GM12878 (cell line): ENCODE measurements at places on chromosomes 12 and 14. TPM values are rescaled to one million over a fixed set of nuclear protein-coding genes. Genes with fewer than 3 reads are reported as not detected.

GRCh38 chr14:59020382-59020781 is 168.1 kb upstream of the DAAM1 start:
- no peaks in the 10 kb centered on the region for H3K4me1 ChIP-seq
- H3K4me3 ChIP-seq, result no peak overlapping the region

GRCh38 chr14:61103541-61104339 is 122.7 kb downstream of the SLC38A6 start:
- DNase-seq, result no peak
- no peaks in the 10 kb centered on the region for H3K27me3 ChIP-seq
- H3K36me3 ChIP-seq, result no peaks in the 10 kb centered on the region
- H3K27ac ChIP-seq, result peak overlapping the region; percentile 50
- H3K4me1 ChIP-seq, result peaks cover 31% of the 10 kb centered on the region

- no peak for DNase-seq
- H3K36me3 ChIP-seq, result no peaks in the 10 kb centered on the region
- no peaks in the 10 kb centered on the region for H3K27me3 ChIP-seq
- no peak overlapping the region for H3K27ac ChIP-seq
Measured at GRCh38 chr12:24228371-24228770, 278.9 kb upstream of the SOX5 start.

- no peak overlapping the region for H3K27ac ChIP-seq
- no peak for DNase-seq
- no peaks in the 10 kb centered on the region for H3K4me1 ChIP-seq
- no peak overlapping the region for H3K4me3 ChIP-seq
- no peaks in the 10 kb centered on the region for H3K27me3 ChIP-seq
Measured at GRCh38 chr12:331287-331686, 57.8 kb downstream of the KDM5A start.

The C1R gene
- 1.7 and 1.8 TPM in 2 replicates for total RNA-seq

The TMEM132C gene
- total RNA-seq, result not detected in 2 replicates

DNA sequence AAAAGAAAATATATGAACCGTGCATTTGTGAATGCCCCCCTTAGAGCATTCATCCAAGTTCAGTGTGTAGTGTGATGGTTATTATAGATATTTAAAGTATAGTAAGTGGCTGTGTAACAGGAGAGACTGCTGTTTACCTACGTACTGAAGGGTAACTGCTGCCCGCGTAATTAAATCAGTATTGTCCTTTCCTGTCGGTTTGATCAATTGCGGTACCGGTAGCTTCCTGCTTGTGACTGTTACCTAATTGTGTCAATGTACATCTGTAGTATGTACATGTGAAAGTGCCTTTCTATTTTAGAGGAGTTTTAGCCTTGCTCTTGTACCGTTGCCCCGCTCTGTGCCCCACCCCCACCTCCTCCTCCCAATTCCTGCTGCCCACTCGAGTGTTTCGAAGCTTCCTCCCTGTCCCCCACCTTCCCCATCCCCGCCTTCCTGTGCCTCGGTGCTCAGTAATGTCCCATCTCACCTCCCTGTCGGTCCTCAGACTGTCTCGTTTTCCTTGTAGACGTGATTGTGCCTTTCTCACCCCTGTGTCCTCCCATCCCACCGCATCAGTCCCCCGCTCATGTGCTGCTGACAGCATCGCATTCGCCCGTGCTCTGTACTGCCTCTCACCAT is 75.0 kb downstream of the KICS2 start:
- H3K36me3 ChIP-seq, result no peaks in the 10 kb centered on the region
- no peak overlapping the region for H3K4me3 ChIP-seq
- no peak overlapping the region for H3K27ac ChIP-seq
- DNase-seq, result no peak
- no peaks in the 10 kb centered on the region for H3K27me3 ChIP-seq
- H3K4me1 ChIP-seq, result no peaks in the 10 kb centered on the region

- DNase-seq, result no peak
- no peak overlapping the region for H3K27ac ChIP-seq
- H3K36me3 ChIP-seq, result no peaks in the 10 kb centered on the region
- H3K27me3 ChIP-seq, result peaks cover 33% of the 10 kb centered on the region
- H3K4me1 ChIP-seq, result peaks cover 5% of the 10 kb centered on the region; the same call in 1 of the 2 replicates
Measured at GRCh38 chr12:53700567-53700966, 24.7 kb upstream of the ATP5MC2 start.

The TBX3 gene
- 0.11 and 0.28 TPM in 2 replicates for total RNA-seq

The ANO2 gene
- total RNA-seq, result not detected in 2 replicates

The RASSF3 gene
- total RNA-seq, result 59.4 and 62.4 TPM in 2 replicates

The PLBD1 gene
- 0.28 and 0.35 TPM in 2 replicates for total RNA-seq

DNA sequence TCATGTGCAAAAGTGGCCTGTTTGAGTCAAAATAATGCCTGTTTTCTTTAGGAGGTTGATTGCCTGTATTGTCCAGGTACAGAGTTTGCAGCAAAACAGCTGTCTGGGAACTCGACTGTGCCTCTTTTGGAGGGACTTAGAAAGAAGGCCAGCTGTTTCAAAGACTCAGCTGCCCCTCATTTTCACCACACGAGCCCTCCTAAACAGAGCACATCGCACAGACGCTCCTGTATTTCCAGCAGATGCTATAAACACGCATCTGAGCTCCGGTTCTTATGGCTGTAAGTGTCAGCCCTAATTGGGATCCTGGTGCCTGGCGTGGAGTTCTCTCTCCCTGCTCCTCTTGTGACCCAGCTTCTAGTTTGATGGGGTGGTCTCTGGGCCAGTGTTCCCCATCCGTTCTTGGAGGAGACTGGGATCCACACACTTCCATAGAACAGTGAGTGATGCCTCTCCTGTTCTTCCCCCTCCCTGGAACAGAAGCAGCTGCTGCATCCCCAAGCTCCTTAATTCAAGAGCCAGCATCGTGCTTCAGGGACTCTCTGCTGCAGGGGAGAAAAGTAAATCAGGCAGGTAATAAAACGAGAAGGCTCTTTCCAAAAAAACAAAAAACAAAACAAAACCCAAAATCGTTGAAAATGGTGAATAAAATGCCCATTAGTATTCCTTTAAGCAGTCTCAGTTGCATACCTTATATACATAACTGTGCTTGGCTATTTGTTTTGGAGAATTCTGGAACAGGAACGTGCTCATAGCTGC is 269.0 kb downstream of the SLC15A4 start:
- H3K27ac ChIP-seq, result no peak overlapping the region
- H3K27me3 ChIP-seq, result no peaks in the 10 kb centered on the region; the same call in 1 of the 2 replicates
- DNase-seq, result no peak
- H3K4me1 ChIP-seq, result no peaks in the 10 kb centered on the region

DNA sequence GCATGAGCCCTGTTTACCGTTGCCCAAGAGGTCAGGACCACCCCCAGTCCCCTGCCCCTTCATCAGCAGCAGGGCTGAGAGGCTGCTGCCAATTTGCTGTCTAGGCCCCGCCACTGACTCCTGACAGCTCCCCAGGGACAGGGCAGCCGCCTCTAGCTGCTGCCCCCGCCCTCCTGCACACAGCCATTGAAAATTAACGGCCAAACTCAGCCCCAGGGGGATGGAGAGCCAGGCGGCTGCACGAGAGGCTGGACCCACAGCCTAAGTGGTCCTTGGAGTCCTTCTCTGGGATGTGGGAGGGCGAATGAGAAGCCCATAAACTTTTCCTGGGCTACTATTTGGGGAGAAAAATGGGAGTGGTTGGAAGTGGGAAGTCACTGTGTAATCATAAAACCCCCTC is 4.6 kb downstream of the FOXN4 start:
- H3K36me3 ChIP-seq, result no peaks in the 10 kb centered on the region
- H3K27me3 ChIP-seq, result peaks cover 6% of the 10 kb centered on the region; the same call in 1 of the 2 replicates
- H3K4me1 ChIP-seq, result no peaks in the 10 kb centered on the region
- H3K4me3 ChIP-seq, result no peak overlapping the region
- no peak for DNase-seq
- no peak overlapping the region for H3K27ac ChIP-seq

The GLT1D1 gene
- total RNA-seq, result 4.1 and 4.2 TPM in 2 replicates

DNA sequence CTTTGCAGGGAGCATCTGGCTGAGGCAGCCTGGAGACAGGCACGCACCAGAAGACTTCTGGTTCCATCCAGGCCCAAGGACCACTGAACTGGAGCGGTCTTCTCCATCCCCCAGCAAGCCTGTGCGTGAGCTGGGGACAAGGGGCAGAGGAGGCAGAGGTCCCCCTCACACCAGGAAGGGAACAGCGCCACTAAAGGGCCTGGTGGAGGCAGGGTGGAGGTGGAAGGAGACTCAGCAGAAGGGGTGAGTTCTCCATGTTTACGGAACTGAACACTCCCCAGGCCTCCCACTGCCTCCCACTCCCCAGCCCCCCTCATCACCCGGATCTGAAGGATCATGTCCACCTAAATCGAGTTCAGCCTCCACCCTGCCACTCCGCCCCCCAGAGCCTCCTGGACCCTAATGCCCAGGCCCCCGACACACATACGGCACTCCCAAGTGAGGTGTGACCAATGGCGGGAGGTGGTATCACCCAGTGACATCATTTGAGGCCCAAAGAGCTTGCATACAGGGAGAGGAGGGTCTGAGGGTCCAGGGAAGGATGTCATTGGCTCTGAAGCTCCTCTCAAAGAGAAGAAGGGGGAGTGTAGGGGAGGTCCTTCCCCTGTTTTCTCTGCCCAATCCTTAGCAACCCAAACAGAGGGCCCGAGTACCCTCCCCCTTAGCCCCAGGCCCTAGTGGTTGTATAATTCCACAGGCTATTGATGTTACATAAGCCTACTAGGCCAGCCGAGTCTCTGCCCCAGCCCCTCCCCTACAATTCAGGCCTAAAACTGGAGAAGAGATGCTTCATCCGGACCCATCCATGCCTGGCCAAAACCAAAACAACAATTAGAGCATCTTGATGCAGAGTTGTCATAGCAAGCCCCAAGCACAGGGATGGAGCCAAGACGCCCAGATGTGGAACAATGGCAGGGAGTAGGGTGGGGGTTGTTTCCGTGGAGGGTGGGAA is 1.0 kb downstream of the FAIM2 start:
- H3K36me3 ChIP-seq, result no peaks in the 10 kb centered on the region
- no peaks in the 10 kb centered on the region for H3K4me1 ChIP-seq
- H3K4me3 ChIP-seq, result no peak overlapping the region
- H3K27ac ChIP-seq, result no peak overlapping the region
- H3K27me3 ChIP-seq, result peaks cover 9% of the 10 kb centered on the region

The WNT5B gene
- total RNA-seq, result 15.4 and 18.3 TPM in 2 replicates

The GARIN6 gene
- total RNA-seq, result not detected in 2 replicates

GRCh38 chr14:95664066-95664465 is 22.2 kb upstream of the TCL1B start:
- H3K27me3 ChIP-seq, result no peaks in the 10 kb centered on the region
- no peak overlapping the region; the same call in 1 of the 2 replicates for H3K4me3 ChIP-seq
- no peak for DNase-seq
- peak overlapping the region; percentile 82 for H3K27ac ChIP-seq

The PRORP gene
- total RNA-seq, result 37.5 and 41.2 TPM in 2 replicates

DNA sequence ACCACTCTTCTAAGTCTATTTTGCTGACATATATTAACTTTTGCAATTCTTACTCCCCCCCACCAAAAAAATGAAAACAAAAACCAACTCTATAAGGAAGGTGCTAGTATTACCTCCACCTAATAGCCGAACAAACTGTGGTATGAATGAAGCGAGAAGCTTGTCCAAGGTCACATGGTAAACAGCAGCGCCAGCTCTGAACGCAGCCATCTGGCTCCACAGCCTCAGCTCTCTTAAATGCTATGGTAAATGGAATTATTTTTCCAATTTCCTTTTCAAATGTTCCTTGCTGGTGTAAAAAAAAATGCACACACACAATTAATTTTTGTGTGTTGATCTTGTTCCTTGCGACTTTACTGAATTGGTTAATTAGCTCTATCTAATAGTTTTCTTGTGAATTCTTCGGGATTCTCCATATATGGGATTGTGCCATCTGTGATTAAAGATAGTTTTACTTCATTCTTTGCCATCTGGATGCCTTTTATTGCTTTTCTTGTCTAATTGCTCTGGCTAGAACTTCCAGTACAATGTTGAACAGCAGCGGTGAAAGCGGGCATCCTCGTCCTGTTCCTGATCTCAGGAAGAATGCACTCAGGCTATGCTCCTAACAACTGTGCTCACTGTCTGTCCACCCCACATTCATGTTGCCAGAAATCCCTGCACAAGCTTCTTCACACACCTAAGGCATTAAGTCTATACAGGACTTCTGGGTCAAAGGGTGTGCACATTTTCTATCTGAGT is 10.7 kb upstream of the C12orf76 start:
- no peaks in the 10 kb centered on the region; the same call in 1 of the 2 replicates for H3K4me1 ChIP-seq
- no peak overlapping the region for H3K27ac ChIP-seq
- no peaks in the 10 kb centered on the region for H3K27me3 ChIP-seq
- no peak overlapping the region for H3K4me3 ChIP-seq
